Colonic mucosa (tissue), 4 donors: ENCODE measurements at places on chromosomes 2 and 18. TPM values are rescaled to one million over a fixed set of nuclear protein-coding genes. Genes with fewer than 3 reads are reported as not detected.

GRCh38 chr2:133026536-133027177, 356.7 kb upstream of the LYPD1 start:
- no peak overlapping the region for H3K27ac ChIP-seq
- H3K27me3 ChIP-seq = no peaks in the 10 kb centered on the region
- no peaks in the 10 kb centered on the region for H3K4me1 ChIP-seq
- DNase-seq = no peak

The FAP gene
- 1.8 TPM for total RNA-seq

DNA sequence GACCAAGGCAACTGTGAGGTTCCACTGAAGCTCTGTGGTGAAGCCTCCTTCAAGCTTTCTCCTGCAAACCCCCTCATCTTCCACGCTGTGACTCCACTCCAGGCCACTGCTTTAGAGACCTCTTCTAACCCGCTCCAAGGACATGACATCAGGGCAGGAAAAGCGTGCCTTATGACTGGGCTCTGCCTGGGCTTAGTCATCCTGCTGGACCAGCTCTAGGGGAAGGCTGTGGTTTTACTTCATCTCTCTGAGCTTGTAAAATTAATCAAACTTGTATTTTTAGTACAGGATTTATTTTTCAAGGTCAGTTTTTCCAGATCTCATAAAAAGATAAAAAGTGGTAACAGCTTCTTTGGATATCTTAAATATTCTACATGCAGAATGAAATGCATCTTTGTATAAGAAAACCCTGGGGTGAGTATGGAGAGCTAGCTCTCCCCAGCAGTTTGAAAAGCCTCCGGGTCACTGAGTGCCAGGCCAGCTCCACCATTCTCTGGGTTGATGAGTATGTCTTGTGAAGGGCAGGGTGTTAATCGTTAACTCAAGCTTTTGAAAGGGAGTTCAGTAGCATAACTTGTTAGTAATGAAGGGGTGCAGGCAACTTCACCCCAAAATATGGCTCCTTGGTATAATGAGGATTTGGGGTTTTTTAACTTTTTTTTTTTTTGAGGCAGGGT, 33.1 kb upstream of the YPEL5 start:
- H3K4me1 ChIP-seq = no peaks in the 10 kb centered on the region
- no peak overlapping the region for H3K4me3 ChIP-seq
- H3K27ac ChIP-seq = no peak overlapping the region
- no peaks in the 10 kb centered on the region for H3K27me3 ChIP-seq
- H3K36me3 ChIP-seq = no peaks in the 10 kb centered on the region

GRCh38 chr2:148739454-148740105, 95.0 kb downstream of the EPC2 start:
- no peak for DNase-seq
- H3K4me3 ChIP-seq = no peak overlapping the region
- no peaks in the 10 kb centered on the region for H3K27me3 ChIP-seq
- no peak overlapping the region for H3K27ac ChIP-seq
- H3K36me3 ChIP-seq = no peaks in the 10 kb centered on the region

- no peaks in the 10 kb centered on the region for H3K27me3 ChIP-seq
- no peaks in the 10 kb centered on the region for H3K36me3 ChIP-seq
- DNase-seq = no peak
- H3K4me3 ChIP-seq = no peak overlapping the region
Measured at GRCh38 chr2:97911206-97911921, 84.4 kb downstream of the TMEM131 start.

GRCh38 chr18:62571648-62572047, 48.8 kb downstream of the ZCCHC2 start:
- no peaks in the 10 kb centered on the region for H3K27me3 ChIP-seq
- H3K27ac ChIP-seq = no peak overlapping the region
- H3K36me3 ChIP-seq = peaks cover 7% of the 10 kb centered on the region
- DNase-seq = no peak
- H3K4me1 ChIP-seq = no peaks in the 10 kb centered on the region

DNA sequence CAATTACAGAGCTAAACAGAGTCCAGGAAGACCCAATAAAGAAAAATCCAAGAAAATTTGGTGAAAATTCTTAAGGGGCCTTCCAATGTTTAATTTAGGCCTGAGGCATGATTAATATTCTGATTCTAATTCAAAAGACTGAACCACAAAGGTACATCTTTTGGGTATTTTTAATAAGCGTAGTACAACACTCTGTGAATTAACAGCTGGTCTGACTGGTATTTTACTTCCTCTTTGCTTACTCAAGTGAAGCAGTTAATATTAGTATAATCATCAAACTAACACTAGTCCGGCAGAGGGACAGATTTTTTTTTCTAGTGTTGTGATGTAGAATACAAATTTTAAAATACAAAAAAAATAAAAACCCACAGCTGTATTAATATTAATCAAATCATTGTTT, 652.9 kb downstream of the NR4A2 start:
- H3K27me3 ChIP-seq = no peaks in the 10 kb centered on the region
- no peaks in the 10 kb centered on the region for H3K4me1 ChIP-seq
- no peak overlapping the region for H3K27ac ChIP-seq
- no peak for DNase-seq
